ENCODE measurements at places on chromosomes 12 and 14.

GRCh38 chr12:67506739-67507138 lies 141.8 kb upstream of the DYRK2 start:
- DNase-seq = no peak

DNA sequence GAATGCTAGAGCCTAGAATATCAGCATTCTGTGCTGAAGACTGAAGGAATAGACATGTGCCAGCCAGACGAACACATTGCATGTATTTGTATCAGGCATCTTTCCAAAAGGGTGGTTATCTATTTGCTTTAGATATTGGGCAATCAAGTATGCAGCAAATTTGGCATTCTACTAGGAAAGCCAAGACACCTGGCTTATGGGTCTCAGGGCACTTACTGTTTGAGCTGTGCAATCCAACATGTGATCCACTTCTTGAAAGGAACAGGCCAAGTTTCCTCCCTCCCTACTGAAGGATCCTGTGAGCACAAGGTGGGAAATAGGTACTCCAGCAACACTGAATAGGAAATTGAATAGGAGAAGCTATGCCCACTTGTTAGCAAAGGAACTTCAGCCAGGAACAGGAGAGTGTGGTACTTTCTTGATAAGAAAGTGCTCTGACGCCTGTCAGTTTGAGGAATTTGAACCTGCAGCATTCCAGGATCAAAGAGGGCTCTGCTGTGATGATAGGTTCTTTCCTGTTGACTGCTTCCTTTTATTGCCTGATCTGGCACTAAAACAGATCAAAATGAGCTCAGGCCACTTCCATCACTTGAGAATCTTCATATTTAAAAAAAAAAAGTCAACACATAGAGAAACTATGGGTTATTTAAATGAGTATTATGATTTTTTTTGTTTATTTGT lies 20.6 kb downstream of the OR6S1 start:
- no peak for DNase-seq

DNA sequence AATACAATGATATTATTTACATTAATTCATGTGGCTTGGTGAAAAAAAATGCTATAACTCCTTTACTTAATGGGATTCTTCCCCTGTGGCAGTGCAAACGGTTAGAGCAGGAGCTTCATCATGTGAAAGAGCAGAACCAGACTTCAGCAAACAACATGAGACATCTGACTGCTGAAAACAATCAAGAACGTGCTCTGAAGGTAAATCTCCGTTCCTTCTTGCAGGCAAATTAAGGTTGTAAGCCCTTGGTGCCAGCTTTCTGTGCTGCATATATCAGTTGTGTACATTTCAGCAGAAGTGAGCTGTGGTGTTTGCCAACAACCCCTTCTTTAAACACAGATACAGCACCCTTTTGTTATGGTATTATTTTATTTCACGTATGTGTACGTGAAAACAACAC lies 171.7 kb downstream of the MIPOL1 start:
- DNase-seq = no peak

DNA sequence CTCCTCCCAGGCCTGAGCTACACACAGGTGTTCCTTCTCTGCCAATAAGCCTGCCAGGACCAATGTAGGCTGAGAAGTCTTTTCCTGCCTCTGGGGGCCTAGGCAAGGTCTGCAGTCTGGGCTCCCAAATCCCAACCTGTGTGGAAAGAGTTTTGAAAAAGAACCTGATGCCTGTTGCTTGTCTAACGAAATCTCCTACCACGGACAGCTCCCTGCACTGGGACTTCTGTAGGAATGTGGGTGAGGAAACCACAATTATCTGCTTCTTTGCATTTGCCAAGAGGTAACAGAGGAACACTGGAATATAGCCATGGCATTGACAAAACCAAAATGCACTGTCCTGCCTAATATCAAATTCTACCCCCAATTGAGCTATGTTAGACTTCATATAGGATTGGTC lies 877.0 kb upstream of the TMEM132C start:
- DNase-seq = peak; percentile 82

- no peak for DNase-seq
These were observed at the start of gene KLRC1 for GRCh38 chr12:10453156-10453555. TSS of gene KLRC1 (minus strand) at chr12:10453377. CDS start at chr12:10451156, 2,221 bp downstream.

GRCh38 chr14:75279763-75280290 lies 1.2 kb downstream of the FOS start:
- DNase-seq = no peak

DNA sequence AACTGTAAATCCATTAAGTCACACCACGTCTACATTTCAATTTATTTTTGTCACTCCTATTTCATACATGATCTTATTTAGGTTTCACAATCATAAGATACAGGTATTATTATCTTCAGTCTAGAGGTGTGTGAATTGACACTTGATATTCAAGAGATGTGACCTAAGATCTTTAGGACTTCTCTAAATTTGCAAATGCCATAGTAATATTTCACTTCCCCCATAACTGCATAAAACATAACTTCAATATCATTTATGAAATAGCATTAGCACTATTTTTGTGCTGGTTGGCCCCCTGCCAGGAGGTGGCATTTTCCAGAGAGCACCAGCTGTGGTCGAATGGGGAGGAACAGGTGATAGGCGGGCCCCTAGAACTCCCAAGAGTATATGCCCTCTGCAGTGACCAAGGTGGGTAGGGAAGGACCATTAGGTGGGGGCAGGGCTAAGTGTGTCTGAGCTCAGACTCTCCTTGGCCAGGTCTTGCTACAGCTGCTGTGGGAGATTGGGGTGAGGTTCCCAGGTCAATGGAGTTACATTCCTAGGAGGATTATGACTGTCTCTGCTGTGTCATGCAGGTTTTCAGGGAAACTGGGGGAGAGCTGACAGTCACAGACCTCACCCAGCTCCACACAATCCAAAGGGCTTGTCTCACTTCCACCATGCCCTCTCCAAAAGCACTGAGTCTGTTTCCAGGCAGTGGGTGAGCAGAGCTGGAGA lies 49.2 kb upstream of the ERGIC2 start:
- DNase-seq = no peak

DNA sequence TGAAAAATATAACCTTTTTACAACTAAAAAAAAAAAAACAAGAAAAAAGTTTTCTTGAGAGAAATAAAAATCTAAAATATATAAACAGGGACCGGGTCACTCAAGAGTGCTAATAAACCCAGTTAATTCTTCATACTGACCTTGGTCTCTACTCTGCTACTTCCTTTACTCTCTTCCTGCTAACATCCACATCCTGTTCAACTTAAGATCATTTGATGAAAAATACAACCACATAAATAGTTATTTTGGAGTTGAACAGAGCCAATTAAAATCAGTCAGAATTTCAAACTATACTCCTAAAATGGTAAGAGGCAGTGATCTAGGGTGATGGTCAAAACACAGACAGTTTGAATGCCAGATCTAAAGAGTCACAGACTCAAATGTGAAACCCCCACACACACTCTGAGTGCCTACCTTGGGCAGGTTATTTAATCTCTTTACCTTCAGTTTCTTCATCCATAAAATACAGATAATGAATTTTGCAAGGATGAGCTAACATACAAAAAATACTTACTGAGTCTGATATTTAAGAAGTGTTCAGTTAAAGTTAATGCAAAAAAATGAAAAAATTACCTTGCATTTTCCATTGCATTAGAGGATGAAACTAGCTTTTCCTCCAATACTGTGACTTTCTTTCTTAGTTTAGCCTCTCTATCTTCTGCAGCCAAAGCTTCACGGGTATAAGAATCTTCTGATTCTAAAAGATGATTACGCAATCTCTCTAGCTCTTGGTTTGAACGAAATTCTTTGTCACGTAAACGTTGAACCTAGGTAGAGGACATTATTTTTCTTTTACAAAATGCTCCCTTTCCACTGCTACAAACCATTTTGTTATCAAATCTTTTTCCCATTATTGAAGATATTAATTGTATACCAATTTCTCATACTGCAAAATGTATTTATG lies 40.9 kb downstream of the TRIP11 start:
- no peak for DNase-seq

- DNase-seq = no peak
These were observed 540.1 kb upstream of the MIS18BP1 start for GRCh38 chr14:45793081-45793480.

DNA sequence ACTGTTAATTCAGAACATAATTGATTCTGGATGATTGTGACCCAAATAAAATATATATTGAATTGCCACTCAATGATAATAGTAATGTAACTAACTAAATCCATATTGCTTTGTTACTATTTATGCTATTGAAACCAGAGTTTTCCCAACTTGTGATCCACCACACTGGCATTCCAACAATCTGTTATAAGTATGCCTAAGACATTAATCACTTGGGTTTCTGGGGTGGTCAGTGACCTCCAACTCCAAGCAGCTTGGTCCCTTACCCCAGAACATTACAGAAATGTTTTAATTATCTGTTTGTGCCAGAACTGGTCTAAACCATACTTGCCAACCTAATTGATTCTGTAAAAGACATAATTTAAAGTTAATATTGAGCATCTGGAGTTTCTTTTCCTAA lies 14.6 kb downstream of the CAPS2 start:
- peak; percentile 88 for DNase-seq

Data from EH (cell line).